Dorsolateral prefrontal cortex (tissue), 122 donors: ENCODE measurements at places on chromosomes 2 and 18.

- DNase-seq: peak; percentile 45
Observed at GRCh38 chr2:25664183-25664964, 9.0 kb downstream of the DTNB start.

DNA sequence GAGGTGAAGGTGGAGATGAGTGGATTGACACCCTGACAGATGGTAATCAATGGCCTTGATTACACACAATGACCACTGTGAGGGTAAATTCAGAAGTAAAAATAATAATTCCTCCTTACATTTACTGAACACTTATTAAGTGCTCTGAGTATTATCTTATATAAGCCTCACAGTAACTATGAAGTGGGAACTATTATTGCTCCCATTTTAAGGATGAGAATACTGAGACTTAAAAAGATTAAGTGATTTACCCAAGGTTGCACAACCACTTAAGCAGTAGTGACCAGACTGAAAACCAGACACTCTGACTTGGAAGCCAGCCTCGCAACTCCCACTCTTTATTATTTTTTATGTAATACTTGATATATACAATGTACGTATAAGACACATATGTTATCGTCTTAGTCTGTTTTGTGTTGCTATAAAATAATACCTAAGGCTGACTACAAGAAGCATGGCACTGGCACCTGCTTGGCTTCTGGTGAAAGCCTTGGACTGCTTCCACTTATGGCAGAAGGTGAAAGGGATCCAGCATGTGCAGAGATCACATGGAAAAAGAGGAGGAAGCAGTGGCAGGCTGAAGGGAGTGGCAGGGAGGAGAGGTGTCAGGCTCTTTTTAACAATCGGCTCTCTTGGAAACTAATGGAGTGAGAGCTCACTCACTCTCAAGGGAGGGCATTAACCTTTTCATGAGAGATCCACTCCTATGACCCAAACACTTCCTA, 41.5 kb upstream of the C1D start:
- DNase-seq: no peak

GRCh38 chr2:73877071-73877802, 15.6 kb upstream of the ACTG2 start:
- DNase-seq: no peak

GRCh38 chr2:55498582-55498981, 20.9 kb upstream of the CFAP36 start:
- no peak for DNase-seq

- no peak for DNase-seq
Observed at GRCh38 chr18:30132959-30133358, 909.6 kb downstream of the DSC3 start.

- no peak for DNase-seq
Observed at GRCh38 chr2:100104718-100105677, 37.4 kb downstream of the AFF3 start.

DNA sequence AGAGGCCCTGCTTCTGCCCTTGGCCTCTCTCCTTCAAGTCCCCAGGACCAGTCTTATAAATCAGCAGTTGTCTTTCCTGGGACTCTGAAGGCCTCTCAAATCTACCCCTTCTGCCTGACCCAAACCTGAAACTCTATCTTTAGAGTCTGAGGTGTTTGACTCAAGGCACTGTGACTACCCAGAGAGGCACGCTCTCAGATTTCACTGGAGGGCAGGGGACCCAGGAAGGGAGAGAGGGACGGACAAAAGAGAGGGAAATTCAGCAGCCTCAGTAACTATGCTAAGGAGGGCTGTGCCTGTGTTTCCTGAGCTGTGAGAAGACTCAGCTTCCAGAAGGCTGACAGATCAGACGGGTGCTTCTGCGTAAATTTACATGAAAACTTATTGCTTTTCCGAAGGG, 217.8 kb downstream of the HAUS1 start:
- DNase-seq: no peak

GRCh38 chr2:95079199-95079683, 42.4 kb downstream of the MRPS5 start:
- DNase-seq: no peak

- DNase-seq: peak; percentile 29
Observed at GRCh38 chr2:120818441-120818920, 82.8 kb downstream of the GLI2 start.

- no peak for DNase-seq
Observed at GRCh38 chr2:167215595-167215994, 327.3 kb downstream of the XIRP2 start.

DNA sequence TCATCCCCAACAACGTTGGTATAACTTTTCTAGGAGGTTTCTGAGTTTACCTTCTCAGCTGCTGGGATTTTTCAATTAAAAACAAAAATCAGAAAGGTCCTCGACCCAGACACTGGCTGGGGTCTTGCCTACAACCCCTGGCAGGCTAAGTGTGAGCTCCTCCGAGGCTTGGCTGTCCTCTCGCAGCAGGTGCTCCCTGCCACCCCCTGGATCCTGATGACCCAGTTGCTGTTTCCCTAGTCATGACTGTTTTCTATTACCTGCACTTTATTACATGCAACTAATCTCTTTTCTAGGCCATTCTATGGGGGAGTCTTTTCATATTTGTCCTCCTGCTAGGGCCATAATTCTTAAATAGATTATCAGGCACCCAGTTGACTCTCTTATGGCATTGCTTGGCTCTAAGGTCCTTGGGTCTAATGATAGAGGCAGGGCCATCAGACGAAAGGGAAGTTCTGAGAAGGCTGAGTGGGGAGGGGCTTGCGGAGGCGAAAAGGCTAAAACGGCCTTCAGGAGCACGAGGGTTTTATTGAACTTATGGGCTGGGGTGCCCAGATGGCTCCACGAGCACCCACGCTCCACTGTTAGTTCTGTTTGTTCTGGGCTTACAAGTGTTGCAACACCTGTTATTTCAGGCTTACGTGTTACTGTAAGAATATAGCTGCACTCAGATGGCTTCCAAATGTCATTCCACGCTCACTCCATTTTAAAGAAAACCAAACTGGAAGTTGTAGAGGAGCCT, 166.0 kb downstream of the NCK2 start:
- DNase-seq: no peak

DNA sequence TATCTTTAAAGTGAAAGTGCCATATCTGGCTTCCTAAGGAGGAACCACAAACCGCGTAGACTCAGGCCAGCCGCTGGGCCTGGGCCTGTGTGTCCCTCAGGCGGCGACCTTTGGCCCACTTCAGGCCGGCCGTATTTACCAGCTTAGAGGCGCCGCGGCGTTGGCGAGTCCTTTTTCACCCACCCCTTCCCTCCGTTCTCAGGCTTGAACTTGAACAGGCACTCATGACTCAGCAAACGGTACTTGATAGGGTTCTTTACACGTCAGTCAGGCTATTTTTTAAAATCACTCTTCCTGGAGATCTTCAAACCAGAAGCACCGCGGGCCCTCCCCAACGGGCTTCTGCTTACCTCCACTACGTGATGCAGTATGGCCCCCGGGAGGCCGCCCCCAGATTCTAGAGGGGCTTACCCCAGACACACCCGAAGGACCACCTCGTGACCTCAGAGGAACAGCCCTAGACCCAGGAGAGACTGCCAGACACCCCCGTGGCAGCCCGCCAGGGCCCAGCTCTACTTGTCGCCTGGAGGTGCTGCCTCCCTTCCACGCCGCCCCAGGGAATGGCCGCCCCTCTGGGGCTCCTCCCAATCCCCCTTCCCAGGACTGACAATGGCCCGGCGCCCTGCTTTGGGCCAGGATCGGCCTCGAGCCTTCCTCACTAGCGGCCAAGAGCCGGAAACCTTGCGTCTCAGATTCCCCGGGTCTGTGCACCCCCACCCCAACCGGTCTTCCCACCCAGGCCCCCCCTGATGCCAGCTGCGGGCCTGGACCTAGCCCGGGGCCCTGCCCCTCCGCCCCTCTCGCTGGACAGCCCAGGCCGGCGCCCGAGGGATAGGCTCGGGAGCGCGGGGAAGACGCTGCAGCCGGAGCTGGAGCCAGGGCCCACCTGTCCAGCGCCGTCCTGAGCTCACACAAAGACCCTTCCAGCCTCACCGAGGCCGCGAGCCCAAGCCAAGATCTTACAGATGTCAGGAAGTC, 33.8 kb upstream of the IMPA2 start:
- DNase-seq: peak; percentile 82

DNA sequence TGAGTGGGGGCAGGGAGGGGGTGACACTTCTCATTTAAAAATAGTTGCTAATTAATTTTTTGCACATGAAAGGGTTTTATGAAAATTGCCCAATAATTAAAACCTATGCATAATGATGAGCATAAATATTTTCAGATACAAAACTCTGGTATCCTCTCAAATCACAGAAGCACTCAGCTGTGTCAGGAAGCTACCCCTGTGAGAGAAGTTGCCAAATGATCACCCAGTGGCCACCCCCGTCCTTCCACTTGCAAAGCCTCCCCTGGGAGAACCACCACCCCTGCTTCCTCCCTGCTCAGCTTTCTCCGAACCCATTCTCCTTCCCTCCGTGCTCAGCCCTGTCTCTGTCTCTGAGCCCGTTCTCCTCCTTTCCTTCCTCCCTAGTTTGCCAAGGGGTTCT, 400.2 kb upstream of the SALL3 start:
- no peak for DNase-seq

DNA sequence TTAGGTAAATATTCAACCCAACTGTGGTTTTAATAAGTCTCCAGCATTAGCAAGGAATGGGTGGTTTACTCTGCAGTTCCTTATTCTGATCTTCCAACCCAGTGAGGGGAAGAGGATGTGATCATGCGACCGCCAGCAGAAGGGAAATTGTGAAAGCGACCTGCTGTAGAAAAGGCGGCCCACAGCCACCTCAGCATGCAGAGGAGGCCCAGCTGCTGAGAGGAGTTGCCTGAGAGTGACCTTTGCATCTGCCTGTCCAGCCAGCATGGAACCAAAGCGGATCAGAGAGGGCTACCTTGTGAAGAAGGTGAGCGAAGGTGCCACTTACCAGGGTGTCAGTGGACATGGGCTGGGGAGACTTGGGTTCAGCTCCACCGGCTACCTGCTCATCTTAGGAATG, at the start of gene PLEK:
Gene PLEK, plus strand, starts transcription at position 196 of the 400 bp plus-strand sequence. Its CDS starts 70 bp downstream, at position 266.
- DNase-seq: no peak

DNA sequence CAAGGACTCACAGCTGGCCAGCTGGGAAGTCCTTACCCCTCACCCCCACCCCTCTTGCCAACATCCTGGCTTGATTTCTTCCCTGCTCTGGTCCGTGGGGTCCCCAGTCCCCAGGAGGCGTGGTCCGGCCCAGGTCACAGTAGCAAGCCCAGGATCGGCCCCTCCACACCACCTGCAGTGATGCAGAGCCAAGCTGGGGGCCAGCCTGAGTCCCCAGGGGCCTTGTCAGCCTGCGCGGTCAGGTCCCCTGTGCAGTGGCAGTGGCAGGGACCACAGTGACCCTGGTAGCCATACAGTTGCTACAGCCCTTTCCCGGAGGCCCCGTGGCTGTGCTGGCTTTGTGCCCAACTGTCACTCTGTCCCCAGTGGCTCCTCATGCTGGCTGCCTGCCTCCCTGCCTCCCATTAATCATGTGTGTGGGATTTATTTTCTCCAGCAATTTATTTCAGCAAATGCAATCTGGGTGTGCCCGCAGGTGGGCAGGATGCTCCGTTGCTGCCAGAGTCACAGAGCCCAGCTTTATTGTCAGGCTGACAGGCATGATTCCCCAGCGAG, 8.8 kb upstream of the PRSS56 start:
- no peak for DNase-seq

GRCh38 chr2:74291886-74292621, 51.2 kb downstream of the SLC4A5 start:
- DNase-seq: no peak

DNA sequence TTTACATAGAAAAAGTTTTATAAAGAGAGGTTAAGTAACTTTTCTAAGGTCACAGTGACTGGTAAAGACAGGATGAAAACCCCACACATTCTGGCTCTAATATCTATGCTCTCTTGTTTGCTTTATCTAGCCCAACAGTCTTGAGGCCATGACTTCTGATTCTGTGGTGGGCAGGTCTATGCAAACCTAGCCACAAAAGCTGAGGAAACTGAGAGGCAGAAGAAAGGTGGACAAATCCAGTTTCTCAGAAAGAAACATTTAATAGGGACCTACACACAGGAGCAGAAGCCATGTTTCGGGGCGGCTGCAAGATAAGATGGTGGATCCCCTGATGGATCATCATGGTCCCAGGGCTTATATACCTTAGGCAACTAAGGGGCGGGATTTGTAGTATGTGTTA, 21.8 kb downstream of the HSPD1 start:
- no peak for DNase-seq

GRCh38 chr18:37659906-37660305, 94.3 kb upstream of the CELF4 start:
- DNase-seq: no peak

DNA sequence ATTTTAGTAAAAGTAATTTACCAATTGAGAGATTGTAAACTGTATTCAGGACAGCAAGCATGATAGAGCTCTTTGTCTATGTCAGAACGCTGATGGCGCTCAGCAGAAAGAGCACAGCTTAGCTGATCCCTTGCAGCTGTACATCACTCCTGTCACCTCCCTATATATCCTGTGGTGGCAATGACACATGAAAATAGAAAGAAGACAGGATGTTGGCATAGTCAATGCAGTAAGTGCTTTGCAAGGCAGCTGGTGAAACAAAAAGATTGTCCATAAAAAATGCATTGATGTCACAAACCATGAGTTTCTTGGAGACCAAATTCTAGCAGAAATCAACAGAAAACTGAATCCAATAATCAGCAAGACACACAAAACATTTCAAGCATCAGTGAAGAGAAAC, 221.5 kb downstream of the RIT2 start:
- DNase-seq: no peak

- no peak for DNase-seq
Observed at GRCh38 chr2:178152977-178153376, 40.7 kb downstream of the RBM45 start.

DNA sequence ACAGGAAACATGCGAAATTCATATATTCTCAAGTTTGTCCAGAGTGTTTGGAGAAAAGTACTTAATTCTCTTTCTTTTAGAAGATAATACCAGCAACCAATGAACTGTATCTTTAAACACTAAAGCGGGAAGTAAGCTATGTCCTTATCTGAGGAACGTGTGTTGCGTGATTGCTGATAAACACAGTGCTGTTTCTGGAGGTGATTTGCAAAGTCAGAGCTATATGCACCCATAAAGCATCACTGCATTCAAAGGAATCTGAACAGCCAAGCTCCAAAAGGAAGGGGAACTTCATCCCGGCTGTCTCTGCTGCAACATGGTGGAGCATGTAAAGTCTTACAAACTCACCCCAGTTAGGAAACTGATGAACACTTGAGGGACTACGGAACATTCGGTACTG, 271.7 kb upstream of the FN1 start:
- no peak for DNase-seq

DNA sequence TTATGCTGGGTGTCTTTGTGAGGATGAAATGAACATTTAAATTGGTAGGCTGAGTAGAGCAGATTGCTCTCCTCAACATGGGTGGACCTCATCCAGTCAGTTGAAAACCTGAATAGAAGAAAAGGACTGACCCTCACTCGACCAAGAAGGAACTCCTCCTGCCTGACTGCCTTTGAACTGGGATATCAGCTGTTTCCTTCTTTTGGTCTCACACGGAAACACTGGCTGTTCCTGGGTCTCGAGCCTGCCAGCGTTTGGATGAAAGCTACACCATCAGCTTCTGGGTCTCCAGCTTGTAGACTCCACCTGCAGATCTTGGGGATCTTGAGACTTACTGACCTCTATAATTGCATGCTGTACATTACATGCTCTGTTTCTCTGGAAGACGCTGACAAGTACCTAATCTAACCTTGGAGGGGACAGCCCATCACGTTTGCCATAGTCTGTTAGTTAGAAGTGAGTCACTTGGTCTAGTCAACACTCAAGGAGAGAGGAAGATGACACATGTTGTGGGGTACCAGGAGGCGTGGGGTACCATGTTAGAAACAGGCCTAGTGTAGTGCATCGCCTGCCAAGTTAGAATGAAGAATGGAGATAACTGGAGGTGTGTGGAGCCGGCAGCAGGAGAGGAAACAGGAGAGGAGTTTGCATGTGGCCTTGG, 267.0 kb downstream of the MREG start:
- no peak for DNase-seq
